ENCODE measurements at places on chromosomes 11 and 22.

DNA sequence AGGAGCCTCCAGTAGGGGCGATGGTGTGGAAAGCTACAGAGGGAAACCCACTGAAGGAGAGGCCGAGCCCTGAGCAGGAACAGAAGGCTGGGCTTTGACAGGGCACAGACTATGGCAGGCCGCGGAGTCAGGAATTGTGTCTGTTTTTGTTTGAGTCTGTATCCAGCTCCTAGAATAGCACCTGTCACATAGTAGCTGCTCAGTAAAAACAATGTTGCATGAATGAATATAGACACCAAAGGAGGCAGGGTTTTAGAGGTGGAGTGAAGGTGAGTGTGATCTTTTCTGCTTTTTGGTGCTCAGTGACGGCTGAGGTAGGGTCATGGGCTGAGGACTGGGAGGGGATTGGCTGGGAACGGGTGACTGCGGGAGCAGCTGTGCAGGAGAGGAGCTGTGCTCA, 18.5 kb upstream of the APOBEC3A start:
- DNase-seq: no peak

DNA sequence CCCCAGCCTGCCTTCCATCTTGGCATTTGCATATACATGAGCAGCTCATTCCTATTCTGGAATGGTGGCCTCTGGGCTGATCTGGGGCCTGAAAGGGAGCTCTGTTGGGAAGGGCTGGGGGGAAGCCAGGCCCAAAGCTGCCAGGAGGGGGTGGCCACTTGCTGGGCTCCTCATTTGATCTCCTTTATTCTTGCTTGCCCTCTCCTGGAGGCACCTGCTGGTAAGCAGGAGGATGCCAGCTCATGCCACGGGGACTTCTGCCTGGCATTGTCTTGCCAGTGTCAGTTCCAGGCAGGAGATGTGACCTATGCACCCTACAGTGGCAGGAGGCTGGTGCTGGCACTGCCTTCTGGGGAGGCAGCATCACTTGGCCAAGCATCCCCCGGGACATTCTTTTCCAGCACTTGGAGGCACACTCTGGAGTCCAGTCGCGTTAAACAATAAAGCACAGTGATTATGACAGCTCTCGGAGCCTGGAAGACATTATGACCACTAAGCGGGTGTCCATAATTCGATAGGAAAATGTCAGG, 128.3 kb downstream of the NTM start:
- no peak for DNase-seq

DNA sequence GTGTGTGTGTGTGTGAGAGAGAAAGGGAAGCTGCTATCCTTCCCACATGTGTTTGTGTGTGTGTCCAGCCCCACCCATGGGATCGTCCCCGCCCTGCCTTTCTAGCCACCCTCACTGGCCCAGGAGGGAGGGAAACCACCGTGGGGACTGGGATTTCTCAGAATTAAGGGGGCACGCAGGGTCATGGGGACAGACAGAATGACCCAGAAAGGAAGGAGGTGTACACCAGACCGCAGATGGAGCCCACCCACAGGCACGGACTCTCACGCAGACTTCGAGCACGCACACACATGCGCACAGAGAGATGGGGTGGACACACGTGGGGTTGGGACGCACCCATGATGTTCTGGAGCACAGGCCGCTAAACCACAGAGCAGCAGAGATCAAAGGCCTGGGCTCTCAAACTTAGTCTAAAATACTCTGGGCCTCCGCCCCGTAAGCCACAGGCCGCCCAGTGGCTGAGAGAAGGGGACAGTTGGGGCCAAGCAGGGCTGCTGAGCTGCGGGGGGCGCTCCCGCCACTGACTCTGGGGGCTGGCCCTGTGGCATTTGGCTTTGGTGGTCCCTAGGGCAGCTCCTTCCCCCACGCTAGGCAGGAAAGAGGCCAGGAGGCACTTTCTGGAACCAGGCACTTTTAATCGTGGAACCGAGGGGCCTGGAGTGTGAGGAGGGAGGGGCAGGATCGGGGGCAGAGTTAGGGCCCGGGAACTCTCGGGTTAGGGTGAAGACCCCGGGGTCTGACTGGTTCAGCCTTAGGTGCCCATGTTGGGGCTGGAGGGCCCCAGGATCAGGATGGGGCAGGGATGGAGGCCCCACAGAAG, 1.5 kb downstream of the IFITM5 start:
- DNase-seq: no peak

GRCh38 chr11:30852091-30852490, 265.9 kb upstream of the MPPED2 start:
- no peak for DNase-seq

DNA sequence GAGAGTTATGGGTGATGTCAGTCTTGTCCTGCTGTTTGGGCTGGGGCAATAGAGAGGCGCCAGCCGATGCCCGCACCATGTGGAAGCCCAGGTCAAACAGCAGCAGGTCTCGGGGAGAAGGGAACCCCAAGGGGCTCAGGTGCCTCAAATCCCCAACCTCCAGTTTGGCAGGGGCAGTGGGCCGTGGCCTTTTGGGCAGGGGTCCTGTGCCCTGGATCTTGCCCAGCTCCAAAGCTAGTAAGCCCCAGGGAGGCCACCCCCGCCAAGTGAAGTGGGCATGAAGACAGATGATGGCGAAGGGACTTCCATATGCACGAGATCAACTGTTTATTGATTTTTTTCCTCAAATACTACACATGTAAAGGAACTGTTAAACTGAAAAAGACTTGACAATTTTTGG, 12.4 kb upstream of the ARFGAP3 start:
- no peak for DNase-seq

- no peak for DNase-seq
Observed at GRCh38 chr11:132171031-132171430, 800.6 kb downstream of the NTM start.

DNA sequence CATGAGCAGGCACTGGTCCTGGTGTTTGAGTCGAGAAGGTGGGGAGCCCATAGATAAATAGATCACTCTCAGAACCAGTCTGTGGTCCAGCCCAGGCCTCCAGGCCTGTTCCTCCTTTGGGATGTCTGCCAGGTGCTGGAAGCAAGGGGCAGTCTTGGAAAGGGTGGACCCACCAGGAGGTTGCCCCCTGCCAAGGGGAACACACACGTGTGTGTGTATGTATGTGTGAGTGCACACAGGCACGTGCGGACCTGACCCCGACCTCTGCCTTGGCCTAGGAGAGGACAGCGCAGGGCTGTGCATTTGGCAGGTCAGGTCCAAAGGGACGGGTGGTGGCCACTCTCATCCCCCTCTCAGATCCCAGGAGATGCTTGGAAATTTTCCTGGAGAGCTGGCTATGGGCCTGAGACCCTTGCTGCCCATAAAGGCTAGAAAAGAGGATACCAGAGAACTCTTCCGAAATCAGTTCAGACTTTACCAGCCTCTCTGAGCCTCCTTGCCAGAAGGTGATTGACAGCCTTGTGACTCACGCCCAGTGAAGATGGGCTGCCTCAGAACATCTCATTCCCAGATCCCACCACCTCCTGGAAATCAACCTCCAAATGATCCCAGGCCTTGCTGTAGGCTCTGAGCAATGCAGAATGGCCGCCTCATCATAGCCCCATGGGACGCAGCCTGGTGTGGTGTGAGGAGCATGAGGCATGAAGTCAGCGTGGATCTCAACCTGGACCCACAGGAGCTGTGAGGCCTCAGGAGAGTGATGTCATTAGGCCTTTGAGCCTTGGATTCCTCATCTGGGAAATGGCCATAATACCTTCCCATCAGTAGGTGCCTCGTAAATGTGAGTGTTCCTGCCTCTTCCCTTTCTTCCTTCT, 24.0 kb upstream of the CREB3L1 start:
- DNase-seq: no peak

DNA sequence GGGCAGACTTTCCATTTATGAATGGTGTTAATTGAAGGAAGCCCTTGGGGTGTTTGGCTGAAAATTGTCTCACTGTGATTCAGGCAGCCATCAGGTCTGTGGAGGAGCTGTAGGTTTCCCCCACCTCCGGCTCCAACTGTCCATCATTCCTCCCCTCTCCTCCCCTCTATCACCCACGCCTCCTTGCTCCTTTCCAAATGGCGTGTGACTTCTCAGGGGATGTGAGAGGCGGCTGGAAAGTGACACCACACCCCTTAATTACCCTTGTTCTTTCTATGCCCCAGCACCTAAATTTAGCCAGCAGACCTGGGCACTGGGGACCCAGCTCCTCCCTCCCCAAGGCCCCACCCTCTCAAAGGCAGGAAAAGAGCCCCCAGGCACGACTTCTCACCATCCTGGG, 38.1 kb upstream of the SYT7 start:
- DNase-seq: no peak

GRCh38 chr11:3022982-3023381, 30.9 kb upstream of the NAP1L4 start:
- DNase-seq: peak; percentile 83

DNA sequence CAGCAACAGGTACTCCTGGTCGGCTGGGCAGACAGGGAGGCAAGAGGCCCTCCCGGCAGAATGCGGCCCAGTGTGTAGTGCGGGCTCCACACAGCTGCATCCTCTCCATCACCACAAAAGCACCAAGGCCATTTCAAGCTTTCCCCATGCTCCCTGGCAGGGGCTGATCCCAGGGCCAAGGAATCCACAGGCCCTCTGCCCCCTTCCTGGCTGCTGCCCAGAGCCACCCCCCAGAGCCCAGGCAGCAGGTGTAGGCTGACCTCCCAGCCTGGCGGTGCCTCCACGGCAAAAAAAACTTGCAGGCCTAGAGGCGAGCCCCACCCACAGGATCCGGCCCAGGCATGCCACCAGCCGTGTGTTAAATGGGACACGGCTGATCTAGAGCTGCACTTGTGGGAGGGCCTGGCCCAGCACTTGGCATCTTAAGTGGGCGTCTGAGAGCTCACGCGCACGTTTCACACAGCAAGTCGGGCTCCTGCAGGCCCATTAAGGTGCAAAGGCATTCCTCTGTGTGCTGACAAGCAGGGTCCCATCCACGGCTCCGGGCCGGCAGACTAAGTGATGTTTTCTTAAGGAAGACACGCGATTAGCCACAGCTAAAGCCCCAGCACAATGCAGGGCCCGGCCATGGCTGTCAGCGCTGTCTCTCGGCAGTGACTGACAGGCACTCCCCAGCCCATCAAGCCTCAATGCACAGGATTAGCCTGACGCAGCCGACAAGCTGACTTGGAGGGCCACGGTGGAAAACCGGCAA, 19.8 kb upstream of the GNB1L start:
- DNase-seq: peak; percentile 76

GRCh38 chr11:103067118-103067517, 24.8 kb downstream of the DCUN1D5 start:
- DNase-seq: no peak

DNA sequence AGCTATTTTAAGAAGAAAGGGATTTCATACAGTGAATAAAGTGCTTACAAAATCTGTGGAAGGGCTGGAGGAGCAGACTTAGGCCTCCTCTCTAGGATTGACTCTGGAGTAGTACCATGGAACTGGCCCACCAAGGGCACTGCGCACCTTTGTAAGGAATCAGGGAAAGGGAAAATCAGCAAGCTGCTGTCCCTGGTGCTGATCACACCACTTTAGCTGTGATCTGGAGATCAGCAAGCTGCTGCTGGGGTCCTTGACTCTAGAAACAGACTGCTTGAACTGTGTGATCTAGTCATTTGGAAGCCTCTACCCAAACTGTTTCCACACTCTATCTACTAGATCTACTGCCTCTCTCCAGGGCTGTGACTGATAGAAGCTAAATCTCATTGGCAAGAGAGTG, 18.4 kb upstream of the TECTA start:
- peak; percentile 22 for DNase-seq

- peak; percentile 66 for DNase-seq
Observed at GRCh38 chr11:66188580-66188979, 79.9 kb upstream of the RAB1B start.

DNA sequence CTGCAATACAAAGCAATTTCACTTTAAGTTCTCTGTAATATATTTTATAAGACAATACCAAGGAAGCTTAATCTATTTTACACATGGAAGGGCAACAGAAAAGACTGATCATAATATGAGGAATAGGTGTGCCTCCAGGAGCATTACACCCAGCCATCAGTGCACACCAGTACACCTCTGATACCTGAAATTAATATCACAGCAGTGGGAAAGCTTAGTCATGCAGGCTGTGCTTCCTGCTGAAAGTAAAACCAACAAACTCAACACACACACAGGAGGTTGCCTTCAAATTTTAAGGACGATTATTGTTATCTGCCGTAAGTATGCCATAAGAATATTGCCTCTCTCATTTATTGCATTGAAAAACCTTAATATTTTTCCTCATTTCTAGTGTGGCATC, 1119.1 kb upstream of the TENM4 start:
- DNase-seq: peak; percentile 3

DNA sequence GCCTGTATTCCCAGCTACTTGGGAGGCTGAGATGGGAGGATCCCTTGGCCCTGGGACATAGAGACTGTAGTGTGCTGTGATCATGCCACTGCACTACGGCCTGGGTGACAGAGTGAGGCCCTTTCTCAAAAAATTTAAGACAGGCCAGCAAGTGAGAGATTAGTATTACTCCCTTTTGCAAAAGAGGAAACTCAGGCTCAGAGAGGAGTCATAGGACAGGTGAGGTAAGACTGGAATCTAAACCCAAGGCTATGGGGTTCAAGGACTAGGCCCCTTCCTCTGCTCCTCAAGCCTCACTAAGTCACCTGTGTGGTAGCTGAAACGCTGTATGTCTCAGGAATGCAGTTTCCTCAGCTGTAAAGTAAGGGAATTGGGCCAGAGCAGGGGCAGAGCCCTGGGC, 1.6 kb upstream of the P2RY2 start:
- no peak for DNase-seq

GRCh38 chr11:106670069-106670468, 348.2 kb downstream of the GUCY1A2 start:
- DNase-seq: no peak

GRCh38 chr22:40792451-40792850, 26.7 kb downstream of the SLC25A17 start:
- no peak for DNase-seq
